ENCODE measurements at places on chromosomes 13 and 19.

DNA sequence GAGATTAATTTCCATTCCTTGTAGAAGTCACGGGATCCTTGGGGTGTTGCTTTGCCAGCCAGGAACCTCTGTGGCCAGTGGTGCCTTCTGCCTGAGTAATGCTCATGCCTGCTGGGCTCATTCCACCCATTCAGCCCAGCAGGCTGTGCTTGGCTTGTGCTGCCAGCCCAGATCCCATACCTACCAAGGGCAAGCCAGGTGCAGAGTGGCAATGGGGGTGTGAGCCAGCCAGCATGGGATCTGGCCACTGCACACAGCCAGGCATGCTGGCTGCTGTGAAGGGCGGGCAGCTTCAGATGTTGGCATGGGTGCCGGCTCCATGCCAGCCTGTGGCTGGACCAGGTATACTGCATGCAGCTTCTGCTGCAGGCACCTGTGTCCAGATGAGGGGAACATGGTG is 42.5 kb downstream of the WDFY2 start:
- DNase-seq = no peak

DNA sequence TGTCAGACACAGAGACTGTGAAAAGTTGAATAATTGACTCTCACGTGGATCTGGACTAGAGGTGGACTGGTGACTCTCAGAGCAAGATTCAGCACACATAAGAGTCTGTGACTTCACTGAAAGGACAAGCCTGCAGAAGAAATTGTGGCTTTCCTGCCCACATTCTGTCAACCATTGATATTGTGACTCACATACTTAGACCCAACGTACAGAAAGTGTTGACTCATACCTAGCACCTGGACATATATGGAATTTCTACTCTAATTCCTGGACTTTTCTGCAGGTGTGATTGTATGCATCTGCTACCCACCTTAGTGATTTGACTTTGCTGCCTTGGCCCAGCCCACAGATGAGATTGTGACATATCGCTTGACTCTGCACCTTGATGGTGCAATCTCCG is 15.6 kb upstream of the ZNF730 start:
- no peak for DNase-seq

DNA sequence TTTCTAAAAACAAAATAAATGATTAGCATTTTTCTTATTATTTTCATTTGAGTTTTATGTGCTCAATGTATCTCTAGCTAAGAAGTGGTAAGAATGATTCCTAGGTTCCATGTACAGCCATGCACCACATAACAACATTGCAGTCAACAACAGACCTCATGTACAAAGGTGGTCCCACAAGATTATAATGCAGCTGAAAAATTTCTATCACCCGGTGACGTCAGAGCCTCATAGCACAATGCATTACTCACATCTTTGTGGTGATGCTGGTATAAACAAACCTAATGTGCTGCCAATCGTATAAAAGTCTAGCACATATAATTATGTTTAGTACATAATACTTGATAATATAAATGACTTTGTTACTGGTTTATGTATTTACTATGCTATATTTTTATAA is 120.5 kb downstream of the SLC7A1 start:
- DNase-seq = no peak

DNA sequence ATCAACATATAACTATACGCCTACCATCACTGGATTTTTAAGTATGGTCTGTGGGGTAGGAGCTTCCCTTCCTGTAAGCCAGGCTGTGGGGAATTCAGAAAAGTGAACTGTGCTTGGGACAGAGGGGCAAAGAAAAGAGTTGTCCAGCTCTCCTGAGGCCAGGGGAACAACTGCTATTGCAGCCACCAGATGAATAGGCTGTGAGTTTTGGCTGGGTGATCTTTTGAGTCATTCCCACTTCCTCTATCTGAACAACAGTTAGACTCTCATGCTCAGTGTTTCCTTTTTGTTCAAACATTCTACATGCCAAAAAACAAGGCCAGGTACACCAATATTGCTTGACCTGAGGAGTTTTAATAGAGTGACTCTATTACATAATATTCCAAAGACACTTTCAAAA is 426.2 kb upstream of the DACH1 start:
- DNase-seq = no peak

Measured in ascending aorta (tissue), 2 donors.